GM23248 (cell line): ENCODE measurements at places on chromosomes 2 and 18. TPM values are rescaled to one million over a fixed set of nuclear protein-coding genes. Genes with fewer than 3 reads are reported as not detected.

SIX2 gene
- 0.19 and 0.22 TPM in 2 replicates for polyA plus RNA-seq

DNA sequence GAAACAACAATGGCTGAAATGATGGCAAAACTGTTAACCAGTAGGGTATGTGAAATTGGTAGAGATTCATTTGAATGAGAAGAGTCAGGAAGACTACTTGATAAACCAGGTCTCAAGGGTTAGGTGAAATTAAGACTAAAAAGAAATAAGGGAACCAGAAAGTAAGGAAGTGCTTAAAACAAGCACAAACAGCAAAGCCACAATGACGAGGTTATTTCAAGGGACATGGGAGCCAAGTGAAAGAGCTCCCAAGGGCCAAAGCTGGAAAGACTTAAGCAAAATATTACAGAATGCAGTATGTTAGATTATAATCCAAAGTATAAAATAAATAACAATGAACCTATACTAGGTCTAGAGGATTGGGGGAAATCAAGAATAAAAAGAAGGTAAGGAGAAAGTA, 19.3 kb upstream of the CD302 start:
- no peak for DNase-seq

DNA sequence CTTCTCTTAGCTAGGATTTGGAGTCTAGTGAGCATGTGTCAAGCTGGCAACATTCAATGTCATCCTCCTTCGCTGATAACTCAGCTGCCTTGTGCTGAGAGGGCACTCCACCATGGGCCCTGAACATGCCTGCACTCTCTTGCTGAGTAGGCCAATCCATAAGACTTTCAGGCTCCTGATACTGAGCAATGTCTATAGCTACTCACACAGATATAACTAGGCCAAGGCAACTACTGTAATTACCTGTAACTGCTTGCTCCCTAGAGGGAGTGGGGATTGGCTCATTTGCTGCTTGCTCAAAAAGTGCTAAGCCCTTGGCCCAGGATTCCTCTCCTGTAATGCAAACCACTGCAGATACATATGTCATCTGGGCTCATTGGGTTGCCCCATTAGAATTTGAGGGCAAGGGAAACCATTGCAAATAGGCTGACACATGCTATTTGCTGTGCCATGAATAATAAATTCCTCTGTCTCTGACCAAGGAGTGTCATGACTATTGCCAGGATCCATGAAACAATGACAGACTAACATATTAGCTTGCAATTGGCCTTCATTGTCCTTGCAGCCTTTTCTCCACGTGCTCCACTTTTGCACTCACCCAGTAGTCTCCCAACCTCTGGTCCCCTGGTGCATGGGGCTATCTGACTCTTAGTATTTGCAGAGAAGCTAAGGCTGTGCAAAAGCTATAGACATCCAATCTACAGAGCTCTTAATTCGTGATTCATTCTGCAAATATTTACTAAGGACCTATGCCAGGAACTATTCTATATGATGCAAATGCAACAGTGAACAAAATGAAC, 36.9 kb upstream of the BMPR2 start:
- DNase-seq = peak; percentile 57

- DNase-seq = no peak
Measured at GRCh38 chr2:20220806-20221554, 4.0 kb downstream of the SDC1 start.

- peak; percentile 55 for DNase-seq
Measured at GRCh38 chr2:152506843-152507242, 171.9 kb downstream of the FMNL2 start.

FAM117B gene
- 1.1 and 1.4 TPM in 2 replicates for polyA plus RNA-seq

- DNase-seq = no peak
Measured at GRCh38 chr2:48728295-48728694, 27.2 kb downstream of the LHCGR start.

GRCh38 chr2:191250400-191250799, 5.2 kb downstream of the MYO1B start:
- DNase-seq = peak; percentile 48

PIK3C3 gene
- 40.2 and 45.0 TPM in 2 replicates for polyA plus RNA-seq
